Activated CD4-positive, alpha-beta T cell treated with anti-CD3 and anti-CD28 coated beads, Interleukin-2, amount 50 U/mL, for 24 hours (primary cell): ENCODE measurements at places on chromosomes 5 and 9.

DNA sequence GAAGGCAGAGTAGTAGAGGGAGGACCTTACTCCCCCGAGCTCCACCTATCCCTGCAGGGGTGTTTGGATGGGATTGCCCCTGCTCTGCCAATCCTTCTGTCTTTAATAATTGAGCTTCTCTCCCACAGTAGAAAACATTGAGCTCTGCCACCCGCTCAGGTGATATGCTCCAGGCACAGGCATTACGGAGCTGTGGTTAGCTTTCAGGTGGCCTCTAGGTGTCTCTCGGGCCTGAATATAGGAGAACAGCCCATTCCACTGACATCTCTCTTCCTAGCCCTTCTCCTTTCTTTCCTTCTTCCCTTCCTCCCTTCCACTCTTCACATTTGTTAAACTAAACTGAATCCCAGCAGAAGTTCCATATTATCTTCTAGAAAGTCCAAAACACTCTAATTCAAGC, 203.4 kb downstream of the SYK start:
- DNase-seq, result no peak

GRCh38 chr9:79617395-79617794, 45.6 kb downstream of the TLE4 start:
- no peak for DNase-seq

GRCh38 chr5:101687349-101687985, 608.6 kb downstream of the SLCO4C1 start:
- no peak for DNase-seq

- no peak for DNase-seq
Measured at GRCh38 chr5:51027271-51027670, 356.0 kb upstream of the ISL1 start.

- no peak for DNase-seq
Measured at GRCh38 chr9:133888809-133889491, 103.2 kb downstream of the VAV2 start.

- no peak for DNase-seq
Measured at GRCh38 chr5:174409971-174410370, 314.4 kb upstream of the MSX2 start.

DNA sequence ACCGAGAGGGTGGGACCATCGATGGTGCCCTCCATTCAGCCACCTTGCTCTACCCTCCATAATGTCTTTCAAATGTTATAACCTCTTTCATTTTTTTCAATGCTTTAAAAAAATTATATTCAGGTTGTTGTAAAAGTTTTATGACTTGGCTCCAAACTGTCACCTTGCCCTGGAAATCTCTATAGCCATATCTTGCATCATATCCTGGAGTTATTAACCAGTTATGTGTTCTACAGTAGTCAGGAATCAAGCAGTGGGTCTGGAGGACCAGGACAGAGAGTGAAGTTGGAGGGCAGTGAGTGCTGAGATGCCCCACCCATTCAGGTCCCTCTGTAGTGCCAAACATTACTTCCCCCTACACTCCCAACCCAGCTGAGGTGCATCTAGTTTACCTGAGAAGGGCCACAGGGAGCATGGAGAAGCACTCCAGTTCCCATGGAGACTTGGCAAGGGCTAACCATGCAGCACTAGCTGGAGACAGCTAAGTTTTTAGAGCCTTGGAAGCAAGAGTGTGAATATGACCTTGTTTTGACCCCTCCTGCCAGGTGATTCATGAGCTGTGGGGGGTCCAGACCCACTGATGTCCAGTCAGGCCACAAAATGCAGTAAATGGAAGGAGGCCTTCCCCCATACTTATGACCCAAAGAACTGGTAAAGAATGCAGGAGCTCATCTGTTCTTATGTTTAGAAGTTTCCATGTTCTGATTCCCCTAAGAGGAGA, 5.5 kb downstream of the IFNA8 start:
- no peak for DNase-seq

GRCh38 chr9:129478961-129479630, 141.8 kb downstream of the C9orf50 start:
- DNase-seq, result no peak
